Stimulated activated CD4-positive, alpha-beta T cell treated with anti-CD3 and anti-CD28 coated beads, TNF-alpha, amount 100 ng/mL, for 24 hours (primary cell): ENCODE measurements at places on chromosomes 1 and 21.

DNA sequence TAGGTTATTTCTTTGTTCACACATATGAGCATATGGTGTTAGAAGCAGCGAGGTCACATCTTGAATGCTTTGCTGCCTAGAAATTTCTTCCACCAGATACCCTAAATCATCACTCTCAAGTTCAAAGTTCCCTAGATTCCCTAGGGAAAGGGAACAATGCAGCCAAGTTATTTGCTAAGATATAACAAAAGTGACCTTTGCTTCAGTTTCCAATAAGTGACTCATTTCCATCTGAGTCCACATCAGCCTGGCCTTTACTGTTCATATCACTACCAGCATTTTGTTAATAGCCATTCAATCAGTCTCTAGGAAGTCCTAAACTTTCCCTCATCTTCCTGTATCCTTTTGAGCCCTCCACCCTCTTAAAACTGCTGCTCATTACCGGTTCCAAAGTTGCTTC lies 1502.5 kb downstream of the KCNT2 start:
- no peak for DNase-seq

GRCh38 chr1:160629286-160630210 lies 17.3 kb downstream of the SLAMF1 start:
- peak; percentile 56 for DNase-seq

GRCh38 chr1:75985827-75986226 lies 53.6 kb upstream of the ASB17 start:
- no peak for DNase-seq

DNA sequence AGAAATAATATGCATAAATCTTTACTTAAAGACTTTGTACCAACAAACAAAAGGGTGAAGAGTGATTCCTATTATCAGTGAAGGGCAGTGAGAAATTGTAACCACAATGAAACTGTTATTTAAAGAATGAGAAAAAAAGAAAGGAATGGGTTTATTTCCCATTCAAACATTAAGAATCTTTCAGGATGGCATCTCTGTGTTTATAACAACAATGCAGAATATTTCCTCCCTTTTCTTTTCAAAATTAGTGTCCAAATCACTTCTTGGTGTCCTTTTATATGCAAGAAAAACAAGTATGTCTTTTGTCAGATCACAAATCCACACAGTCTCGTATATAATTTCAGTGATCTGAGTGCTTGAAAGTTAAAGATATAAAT lies 61.2 kb downstream of the PTPRC start:
- no peak for DNase-seq

DNA sequence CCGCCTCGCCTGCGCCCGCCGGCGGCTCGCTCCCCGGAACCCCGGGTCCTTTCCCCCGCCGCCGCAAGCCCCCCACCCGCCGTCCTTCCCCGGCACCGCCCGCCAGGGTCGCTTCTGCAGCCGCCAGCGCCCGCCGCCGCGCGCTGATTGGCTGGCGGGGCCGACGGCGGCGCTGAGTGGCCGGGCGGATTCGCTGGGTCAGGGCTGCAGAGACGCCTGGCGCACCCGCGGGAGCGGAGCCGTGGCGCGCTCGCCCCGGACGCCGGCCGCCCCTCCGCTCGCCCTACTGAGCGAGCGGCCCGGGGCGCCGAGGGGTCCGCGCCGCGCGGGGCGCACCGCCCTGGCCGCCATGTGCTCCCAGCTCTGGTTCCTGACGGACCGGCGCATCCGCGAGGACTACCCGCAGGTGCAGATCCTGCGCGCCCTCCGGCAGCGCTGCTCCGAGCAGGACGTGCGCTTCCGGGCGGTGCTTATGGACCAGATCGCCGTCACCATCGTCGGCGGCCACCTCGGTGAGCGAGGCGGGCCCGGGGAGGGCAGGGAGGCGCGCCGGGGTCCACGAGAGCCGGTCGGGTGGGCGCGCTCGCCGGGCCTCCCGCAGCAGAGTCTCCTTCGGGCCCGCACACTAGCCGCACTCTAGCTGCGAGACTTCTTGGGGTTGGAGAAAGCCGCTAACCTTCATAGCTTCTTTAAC lies at the start of gene RIMKLA:
Gene RIMKLA, plus strand, starts transcription at position 207 of the 694 bp plus-strand sequence. Its CDS starts 143 bp downstream, at position 350.
- no peak for DNase-seq

GRCh38 chr1:187788718-187789117 lies 960.0 kb downstream of the PLA2G4A start:
- no peak for DNase-seq

DNA sequence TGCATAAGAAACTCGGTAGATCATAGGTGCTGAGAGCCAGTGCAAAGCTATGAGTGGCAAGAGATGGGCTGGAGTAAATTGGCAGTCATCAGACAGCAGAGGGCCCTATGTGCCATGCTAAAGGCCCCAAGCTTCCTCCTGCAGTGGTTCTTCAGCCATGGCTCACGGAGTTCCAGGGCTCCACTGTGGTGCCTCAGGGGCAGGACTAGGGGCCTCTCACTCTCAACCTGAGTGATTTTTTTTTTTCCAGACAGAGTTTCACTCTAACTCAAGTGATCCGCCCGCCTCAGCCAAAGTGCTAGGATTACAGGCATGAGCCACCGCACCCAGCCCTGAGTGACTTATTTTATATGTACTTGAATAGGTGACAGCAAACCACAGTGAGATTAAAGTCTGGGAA lies 10.4 kb upstream of the GJA8 start:
- DNase-seq: no peak

DNA sequence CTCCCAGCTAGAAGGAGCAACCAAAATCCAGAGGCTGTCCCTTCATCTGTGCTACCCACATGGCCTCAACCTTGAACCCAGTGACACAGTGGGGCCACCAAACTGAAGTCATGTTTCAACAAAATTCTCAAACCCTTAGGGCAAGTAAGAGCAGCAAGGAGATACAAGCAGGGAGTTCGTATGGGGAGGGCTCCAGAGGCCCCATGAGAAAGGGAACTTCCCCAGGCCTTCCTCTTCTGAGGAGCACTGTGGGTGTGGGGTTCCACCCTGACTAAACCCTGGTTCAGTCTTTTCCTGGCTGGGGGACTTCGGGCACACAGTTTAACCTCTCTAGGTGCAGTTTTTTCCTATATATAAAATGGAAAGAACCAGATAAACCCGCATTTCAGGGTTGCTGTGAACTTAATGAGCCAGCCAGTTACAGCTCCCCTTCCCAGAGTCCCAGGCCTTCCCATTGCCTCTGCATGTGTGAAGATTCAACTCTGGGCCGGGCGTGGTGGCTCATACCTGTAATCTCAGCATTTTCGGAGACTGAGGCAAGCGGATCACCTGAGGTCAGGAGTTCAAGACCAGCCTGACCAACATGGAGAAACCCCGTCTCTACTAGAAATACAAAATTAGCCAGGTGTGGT lies 8.0 kb upstream of the THEMIS2 start:
- peak; percentile 41 for DNase-seq

DNA sequence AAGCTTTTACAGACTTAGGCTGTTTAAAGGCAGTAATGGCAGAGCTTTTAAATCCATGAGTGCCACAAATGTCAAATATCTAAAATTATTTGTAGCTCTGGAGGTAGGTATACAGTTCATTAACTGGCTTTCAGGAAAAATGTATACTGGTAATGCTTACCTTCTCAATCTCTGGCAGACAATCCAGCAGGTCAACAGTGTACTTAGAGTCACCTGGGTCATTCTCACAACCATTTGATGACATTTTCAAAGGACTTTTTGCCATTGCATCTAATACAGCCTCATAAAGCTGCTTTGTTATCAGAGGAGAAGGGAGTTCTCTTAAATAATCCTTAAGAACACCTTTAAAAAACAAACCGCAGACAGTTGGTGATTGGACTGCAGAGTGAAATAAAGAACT lies 31.9 kb downstream of the SYDE2 start:
- DNase-seq: no peak

DNA sequence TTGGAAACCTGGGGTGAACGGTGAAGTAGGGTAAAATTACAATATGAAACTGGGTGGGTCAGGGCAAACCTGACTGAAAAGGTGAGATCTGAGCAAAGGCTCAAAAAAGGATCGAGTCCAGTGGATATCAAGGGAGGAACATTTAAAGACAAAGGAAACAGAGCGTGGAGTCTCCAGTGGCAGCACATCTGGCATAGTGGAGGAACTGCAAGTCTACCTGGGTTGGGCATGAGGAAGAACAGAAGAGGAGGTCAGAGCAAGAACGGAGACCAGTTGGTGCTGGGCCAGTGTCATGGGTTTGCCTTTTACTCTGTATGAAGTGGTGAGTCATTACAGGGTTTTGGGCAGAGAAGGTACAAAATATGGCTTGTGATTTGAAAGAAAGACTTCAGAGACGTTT lies 163.7 kb downstream of the NTPCR start:
- no peak for DNase-seq
